ENCODE measurements at places on chromosomes 11 and 22. TPM values are rescaled to one million over a fixed set of nuclear protein-coding genes. Genes with fewer than 3 reads are reported as not detected.

The ARHGAP8 gene
- not detected for polyA plus RNA-seq

The CTTN gene
- not detected for polyA plus RNA-seq

The MFRP gene
- not detected for polyA plus RNA-seq

The MADD gene
- polyA plus RNA-seq = 30.5 TPM

The KCNJ5 gene
- not detected for polyA plus RNA-seq

The SMIM35 gene
- polyA plus RNA-seq = 2.4 TPM

The RELA gene
- 76.0 TPM for polyA plus RNA-seq

The PSMD13 gene
- 218 TPM for polyA plus RNA-seq

The SLC17A6 gene
- polyA plus RNA-seq = not detected

The TBC1D10A gene
- 55.2 TPM for polyA plus RNA-seq

The PRRG4 gene
- not detected for polyA plus RNA-seq

The MUC2 gene
- polyA plus RNA-seq = not detected

The GAB4 gene
- polyA plus RNA-seq = not detected

The GDPD4 gene
- not detected for polyA plus RNA-seq

The HIPK3 gene
- polyA plus RNA-seq = 31.6 TPM

The OTOG gene
- not detected for polyA plus RNA-seq

The USP2 gene
- not detected for polyA plus RNA-seq

The ANO9 gene
- polyA plus RNA-seq = 12.2 TPM

The SORL1 gene
- 220 TPM for polyA plus RNA-seq

The PIH1D2 gene
- not detected for polyA plus RNA-seq

The APOBEC3B gene
- 0.55 TPM for polyA plus RNA-seq

The C11orf21 gene
- polyA plus RNA-seq = 30.1 TPM

The SMDT1 gene
- 160 TPM for polyA plus RNA-seq

The SWAP70 gene
- polyA plus RNA-seq = 5.8 TPM

The RBX1 gene
- 147 TPM for polyA plus RNA-seq

The DERL3 gene
- 0.28 TPM for polyA plus RNA-seq

Measured in CD8-positive, alpha-beta memory T cell (primary cell).